ENCODE measurements at places on chromosomes 11 and 22.

- no peak for DNase-seq
Measured at GRCh38 chr22:49633010-49633324, 194.7 kb downstream of the BRD1 start.

GRCh38 chr22:32352681-32353080 is 5.0 kb upstream of the RFPL3 start:
- no peak for DNase-seq

DNA sequence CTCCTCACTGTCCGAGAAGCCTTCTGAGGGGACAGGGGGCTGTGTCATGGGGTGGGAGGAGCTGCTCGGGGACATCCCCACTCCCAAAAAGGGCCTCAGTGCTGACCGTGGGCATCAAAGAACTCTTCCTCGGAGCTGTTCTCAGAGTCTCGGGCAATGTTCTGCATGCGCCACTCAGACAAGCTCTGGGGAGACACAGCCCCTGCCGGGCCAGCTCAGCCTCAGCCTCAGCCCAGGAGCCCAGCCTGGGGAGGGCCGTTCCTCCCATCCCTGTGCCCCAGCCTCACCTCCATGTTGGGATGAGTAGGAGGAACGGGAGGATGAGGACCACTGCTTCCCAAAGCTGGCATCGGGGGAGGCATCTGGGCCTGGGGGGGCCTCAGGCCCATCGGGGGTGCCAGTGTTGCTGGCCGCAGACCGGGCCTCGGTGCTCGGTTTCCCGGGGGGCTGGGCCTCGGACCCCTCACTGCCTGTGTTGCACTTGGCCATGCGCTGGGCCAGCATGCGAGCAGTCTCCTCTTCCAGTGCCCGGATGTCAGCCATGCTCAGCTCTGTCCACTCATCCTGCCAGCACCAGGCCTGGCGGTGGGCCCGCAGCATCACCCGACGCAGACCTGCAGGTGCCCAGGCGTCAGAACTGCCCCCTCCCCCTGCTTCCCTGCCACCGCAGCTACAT is 5.2 kb downstream of the PITPNM1 start:
- DNase-seq, result no peak

- DNase-seq, result no peak
Measured at GRCh38 chr11:84626256-84626655, 1000.9 kb downstream of the DLG2 start.

- DNase-seq, result no peak
Measured at GRCh38 chr11:69307421-69307820, 13.5 kb downstream of the MYEOV start.

All from HL-60 (cell line).